ENCODE measurements at places on chromosomes 6 and 20.

- DNase-seq, result no peak
Measured at GRCh38 chr6:156457601-156458000, 319.6 kb upstream of the ARID1B start.

- DNase-seq, result no peak
Measured at GRCh38 chr6:15623276-15624116, 39.3 kb downstream of the DTNBP1 start.

- no peak for DNase-seq
Measured at GRCh38 chr6:37582306-37582705, 82.6 kb upstream of the CCDC167 start.

- DNase-seq, result no peak
Measured at GRCh38 chr20:3753098-3753497, 14.5 kb downstream of the ADISSP start.

DNA sequence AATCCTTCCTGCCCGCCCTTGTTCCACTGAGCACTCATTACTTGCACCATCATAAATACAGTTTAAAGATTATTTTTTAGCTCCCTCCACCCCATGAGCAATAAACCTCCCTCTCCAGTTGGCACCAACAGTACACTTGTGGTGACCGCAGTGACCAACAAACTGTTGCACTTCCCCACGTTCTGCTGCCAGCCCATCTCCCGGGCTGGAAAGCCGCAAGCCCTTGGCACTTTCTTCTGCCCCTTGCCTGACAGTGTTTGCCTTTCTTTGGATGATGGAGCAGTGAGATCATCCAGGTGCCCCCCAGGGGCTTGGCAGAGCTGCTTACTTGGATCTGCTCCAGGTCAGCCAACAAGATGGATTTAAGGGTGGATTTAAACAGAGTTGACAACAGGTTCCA, 21.6 kb downstream of the KCNB1 start:
- DNase-seq, result no peak

DNA sequence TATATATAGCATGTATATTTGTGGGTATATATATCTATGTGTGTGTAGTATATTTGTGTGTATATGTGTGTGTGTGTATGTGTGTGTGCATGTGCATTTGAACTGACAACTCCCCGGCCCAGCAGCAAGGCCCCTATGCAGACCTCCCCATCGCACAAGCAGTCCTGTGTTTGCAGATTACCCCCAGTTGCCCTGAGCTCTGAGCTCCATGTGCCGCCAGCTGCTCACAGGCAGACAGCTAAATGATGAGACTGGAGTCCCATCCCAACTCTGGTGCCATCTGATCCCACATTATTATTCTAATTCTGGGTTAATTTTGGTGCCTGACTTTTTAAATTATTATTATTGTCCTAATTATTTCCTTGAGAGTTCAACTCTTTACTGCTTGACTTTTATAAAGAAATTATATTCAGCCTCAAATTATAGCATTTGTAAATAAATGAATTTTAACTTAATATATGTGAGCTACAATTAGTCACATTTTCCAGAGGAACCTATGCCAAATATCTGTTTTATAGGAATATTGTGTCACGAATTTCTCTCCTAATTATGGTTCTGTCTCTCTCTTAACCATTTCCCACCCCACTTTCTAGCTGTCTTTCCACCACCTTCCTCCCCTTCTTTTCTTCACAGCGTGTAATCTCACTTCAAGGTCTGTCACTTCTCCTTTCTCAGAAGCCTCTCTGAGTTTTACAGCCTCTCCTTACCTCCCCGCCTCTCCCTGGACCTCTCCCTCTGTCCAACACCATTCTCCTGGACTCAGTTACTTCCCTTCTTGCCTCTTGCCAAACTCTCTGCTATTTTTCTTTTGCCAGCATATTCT, 90.6 kb upstream of the SYNDIG1 start:
- DNase-seq, result no peak

DNA sequence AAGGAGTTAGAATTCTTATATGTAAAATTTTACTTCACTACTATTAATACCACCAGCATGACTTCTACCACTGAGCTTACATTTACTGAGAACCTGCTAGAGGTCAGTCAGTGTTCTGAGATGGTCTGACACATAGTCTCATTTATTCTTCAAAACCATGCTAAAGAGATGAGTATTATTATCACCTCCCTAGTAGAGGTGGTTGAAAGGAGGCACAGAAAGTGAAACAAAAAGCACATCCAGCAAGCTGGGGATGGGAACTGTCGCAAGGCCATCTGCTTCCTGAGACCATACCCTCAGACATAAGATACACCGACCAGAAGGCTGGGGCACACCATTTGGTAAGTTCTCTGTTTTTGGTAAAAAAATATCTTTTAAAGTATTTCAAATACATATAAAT, 137.7 kb downstream of the INSM1 start:
- no peak for DNase-seq

GRCh38 chr20:48783533-48784272, 44.1 kb downstream of the PREX1 start:
- DNase-seq, result no peak

GRCh38 chr20:3077618-3078134, 6.3 kb downstream of the OXT start:
- no peak for DNase-seq

DNA sequence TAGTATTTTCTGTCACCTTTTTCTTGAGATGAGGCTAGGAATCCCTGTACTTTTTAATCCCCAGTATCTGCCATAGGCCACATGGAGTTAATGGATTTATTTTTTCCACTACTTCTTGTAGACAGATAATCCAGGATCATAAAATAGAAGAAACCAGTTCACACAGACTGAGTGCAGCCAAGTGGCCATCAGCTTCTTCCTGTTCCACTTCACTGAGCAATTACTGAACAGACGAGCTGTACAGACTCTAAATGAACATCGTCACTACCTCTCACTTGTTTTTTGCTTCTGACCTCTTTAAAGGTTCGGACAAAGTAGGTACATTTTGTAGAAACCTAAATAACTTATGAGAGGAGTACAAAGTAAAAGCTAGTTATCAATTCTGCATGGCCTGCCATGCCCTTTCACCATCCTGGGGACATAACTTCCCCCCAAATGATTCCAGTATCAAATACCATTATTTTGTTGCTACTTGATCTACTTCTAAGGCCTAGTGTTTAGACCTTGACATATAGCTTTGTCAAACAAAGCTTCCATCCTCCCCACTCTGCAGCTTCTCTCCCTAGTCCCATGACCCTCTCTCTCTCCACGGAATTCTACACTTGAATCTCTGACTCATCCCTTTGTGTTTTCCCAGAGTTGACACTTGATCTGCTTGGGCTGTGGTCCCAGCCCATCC, 34.4 kb upstream of the ARHGAP18 start:
- DNase-seq, result no peak

DNA sequence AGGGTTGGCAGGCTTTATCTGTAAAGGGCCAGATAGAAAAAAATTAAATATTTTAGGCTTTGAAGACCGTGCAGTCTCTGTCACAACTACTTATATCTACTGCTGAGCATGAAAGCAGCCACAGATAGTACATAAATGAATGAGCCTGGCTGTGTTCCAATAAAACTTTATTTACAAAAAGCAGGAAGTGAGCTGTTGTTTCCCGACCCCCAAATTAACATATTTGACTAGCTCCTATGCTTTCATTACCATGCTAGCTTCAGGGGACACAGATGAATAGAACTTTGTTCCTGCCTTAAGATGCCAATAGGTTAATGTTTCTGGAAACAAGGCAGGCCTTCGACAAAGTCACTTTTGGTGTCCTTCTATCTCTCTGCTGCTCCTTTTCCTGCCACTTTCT, 1058.0 kb upstream of the FLRT3 start:
- DNase-seq, result no peak
